Memory B cell (primary cell): ENCODE measurements at places on chromosomes 1 and 21.

- DNase-seq = no peak
Observed at GRCh38 chr1:44672254-44672955, 1.9 kb downstream of the TMEM53 start.

GRCh38 chr1:205493241-205494085, 11.0 kb upstream of the CDK18 start:
- DNase-seq = no peak

DNA sequence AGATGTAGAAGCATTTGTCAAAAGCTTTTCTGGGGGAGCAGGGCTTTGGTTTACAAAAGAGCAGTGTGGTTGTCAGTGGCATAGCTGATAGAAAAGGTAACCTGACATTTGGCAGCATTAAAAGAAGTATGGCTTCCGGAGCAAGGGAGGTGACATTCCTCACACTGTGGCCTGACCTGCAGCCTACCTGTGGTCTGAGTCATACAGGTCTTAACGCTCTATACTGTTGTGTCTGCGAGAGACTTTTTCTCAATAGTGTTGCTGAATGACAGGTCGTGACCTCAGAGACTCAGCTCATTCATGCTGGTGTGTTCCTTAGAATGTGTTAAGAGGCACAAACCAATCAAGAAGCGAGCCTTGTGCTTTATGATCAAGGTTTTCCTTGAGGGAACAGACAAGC, 19.3 kb downstream of the PHGDH start:
- no peak for DNase-seq

DNA sequence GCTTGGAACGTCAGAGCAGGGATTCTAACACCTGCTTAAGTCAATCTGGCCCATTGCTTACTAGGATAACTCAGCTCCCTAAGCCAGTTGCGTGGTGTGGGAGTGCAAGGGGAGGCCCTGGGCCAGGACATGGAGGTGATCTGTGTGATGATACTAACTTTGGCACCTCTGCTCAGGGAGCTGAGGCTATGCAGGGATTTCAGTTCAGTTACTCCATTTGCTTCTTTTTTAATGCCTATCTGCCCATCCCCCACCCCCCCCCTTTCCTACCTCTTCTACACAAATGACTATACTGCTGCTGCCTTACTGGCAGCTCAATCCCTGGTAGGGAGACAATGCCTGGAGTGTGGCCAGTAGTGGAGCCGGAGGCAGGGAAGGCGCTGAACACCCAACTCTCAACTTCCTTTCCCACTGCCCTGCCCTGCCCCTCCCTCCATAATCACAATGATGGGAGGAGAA, 19.5 kb downstream of the INKA2 start:
- no peak for DNase-seq

DNA sequence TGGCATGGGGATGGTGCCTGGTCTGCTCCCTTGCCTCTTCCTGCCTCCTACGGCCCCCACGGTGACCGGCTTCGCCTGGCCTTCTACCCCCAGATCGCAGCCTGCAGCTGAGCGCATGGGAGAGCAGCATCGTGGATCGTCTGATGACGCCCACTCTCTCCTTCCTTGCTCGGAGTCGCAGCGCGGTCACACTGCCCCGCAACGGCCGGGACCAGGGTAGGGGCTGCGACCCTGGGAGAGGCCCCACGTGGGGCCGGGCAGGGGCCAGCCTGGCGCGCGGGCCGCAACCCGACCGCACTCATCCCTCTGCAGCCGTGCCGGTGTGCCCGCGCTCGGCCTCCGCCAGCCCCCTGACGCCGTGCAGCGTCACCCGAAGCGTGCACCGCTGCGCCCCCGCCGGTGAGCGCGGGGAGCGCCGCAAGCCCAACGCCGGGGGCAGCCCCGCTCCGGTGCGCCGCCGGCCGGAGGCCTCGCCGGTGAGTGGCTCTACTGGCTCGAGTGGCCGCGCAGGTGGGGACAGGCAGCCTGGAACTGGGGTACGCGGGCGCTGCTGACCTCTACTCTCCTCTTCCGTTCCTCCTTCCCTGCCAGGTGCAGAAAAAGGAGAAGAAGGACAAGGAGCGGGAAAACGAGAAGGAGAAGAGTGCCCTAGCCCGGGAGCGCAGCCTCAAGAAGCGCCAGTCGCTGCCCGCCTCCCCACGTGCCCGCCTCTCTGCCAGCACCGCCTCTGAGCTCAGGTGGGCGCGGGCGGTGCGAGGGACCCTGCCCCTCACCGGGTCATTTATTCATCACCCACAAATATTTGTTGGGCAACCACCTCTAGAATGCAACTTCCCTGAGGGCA, 20.4 kb downstream of the MAP7D1 start:
- DNase-seq = no peak

- DNase-seq = no peak
Observed at GRCh38 chr1:29711582-29712283, 475.4 kb downstream of the PTPRU start.

DNA sequence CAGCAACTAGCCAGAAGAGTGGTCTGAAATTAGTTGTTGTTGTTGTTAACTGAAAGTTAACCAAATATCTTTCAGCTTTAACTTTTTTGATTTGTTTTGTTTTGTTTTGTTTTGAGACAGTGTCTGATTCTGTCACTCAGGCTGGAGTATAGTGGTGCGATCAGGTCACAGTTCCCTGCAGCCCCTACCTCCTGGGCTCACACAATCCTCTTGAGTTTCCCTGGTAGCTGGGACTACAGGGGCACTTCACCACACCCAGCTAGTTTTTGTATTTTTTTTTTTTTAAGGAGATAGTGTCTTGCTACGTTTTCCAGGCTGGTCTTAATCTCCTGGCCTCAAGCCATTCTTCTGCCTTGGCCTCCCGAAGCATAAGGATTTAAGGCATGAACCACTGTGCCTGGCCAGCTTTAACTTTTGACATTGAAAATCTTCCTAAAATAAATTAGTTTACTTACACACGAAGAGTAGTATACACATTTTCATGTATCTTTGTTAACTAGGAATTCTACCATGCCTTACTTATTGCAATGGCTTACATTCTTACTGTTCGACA, 45.0 kb downstream of the GNG12 start:
- no peak for DNase-seq

- peak; percentile 19 for DNase-seq
Observed at GRCh38 chr21:46605767-46606426, 1.0 kb upstream of the S100B start.

DNA sequence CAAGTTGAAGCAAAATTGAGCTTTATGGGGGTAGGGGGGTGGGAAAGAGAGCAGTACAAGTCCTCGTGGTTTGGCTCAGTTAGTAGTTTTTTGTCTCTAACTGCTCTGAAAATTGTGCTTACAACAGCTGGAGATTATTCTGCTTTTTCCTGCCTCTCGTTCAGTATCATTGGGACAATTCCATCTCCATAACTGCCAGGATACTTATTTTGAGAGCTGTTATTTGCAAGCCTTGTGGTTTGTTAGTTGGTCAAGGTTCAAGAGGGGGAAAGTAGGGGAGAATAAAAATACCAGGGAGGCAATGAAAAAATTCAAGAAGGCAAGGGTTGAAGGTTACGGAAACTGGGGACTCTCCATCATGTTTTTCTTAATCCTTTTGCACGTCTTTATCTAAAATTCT, 811.8 kb upstream of the ADGRL2 start:
- DNase-seq = no peak

DNA sequence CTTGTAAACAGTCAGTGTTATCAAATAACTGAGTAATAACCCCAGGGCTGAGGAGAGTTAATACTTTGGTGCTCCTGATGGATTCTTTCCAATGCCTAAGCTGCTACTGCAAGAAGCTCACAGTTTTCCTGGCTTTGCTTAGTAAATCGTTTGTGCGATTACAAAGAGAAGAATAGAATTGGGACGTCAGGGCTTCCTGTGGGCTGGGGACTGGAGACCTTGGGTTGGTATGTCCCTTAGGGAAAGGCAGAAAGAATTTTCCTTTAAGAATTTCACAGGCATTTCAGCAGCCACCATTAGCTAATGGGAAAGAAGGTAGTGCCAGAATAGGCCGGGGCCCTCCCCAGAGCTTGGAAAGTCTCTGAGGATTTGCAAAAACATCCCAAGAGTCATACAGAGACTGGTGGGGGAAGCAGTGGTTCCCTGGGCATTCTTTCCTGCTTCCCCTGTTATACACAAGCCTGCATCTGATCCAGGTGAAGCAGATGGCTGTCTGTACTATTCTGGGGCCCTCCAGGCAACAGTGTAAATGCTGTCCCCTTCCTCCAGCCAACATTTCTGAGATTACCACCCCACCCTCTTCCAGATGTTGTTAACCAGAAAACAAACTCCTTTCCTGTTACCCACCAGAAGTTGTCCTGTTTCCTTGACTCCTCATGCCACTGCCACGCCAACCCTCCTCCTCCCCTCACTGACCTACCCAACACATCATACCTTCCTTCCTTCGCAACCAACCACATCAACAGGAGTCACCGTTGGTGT, 40.2 kb downstream of the PLXNA2 start:
- no peak for DNase-seq

GRCh38 chr1:193685986-193686385, 499.6 kb upstream of the B3GALT2 start:
- no peak for DNase-seq

GRCh38 chr1:213989002-213989855, 1.5 kb downstream of the PROX1 start:
- no peak for DNase-seq

GRCh38 chr1:169891539-169891885, 2.2 kb downstream of the SCYL3 start:
- no peak for DNase-seq

GRCh38 chr1:40768146-40768990, 15.2 kb upstream of the KCNQ4 start:
- no peak for DNase-seq

- DNase-seq = no peak
Observed at GRCh38 chr1:102837551-102837950, 270.8 kb downstream of the COL11A1 start.

DNA sequence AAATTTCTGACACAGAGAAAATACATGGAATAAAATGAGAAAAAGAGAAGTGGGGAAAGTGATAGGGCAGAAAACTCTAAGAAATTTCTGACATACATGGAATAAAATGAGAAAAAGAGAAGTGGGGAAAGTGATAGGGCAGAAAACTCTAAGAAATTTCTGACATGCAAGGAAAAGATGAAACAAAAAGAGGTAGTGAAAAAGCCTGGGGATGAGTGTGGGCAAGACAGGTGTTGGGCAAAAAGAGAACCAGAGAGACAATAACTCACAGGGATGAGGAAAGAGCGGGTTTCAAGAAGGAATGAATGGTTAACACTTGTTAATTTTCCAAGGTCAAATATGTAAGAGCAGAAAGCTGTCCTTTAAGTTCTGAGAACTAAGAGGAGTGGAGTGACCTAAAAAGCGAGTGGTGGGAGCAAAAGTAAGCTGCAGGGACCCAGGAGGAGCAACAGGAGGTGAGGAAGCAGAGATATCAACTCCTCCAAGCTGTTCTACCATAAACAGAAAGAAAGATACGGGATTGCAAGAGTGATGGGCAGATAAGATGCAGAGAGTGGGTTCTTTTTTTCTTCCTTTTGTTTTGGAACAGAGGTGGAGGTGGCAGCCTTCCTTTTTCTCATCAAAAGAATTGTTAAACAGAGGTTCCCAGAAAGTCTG, 29.9 kb upstream of the EXO1 start:
- no peak for DNase-seq

DNA sequence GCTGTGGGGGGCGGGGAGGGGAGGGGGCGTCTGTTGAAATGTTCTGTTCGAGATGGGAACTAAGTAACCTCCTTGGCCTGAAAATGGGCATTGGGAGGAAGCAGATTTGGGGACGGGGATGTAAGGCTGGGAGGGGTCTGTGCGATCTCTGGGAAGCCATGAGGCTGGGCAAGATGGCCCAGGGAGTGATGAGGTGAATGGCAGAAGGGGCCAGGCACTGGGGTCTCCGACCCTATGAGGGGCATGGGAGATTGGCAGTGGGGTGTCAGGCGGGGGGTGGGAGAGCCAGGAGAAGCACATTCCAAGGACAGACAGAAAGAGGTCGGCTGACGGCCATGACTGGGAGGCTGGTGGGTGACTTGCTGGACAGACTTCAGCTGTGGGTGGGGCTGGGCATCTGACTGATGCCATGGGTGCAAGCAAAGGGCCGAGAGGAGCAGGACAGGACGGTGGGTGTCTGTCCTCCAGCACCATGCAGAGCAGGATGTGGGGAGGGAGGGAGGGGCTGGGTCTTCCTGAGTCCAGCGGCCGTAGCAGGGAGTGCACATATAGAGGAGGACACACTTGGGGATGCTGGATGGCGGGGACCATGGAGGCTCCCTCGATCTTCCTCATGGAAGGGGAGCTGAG, 30.0 kb upstream of the COL18A1 start:
- DNase-seq = no peak

GRCh38 chr1:75392278-75392677, 218.6 kb downstream of the SLC44A5 start:
- DNase-seq = no peak

GRCh38 chr1:177306019-177306415, 135.3 kb downstream of the BRINP2 start:
- DNase-seq = no peak

DNA sequence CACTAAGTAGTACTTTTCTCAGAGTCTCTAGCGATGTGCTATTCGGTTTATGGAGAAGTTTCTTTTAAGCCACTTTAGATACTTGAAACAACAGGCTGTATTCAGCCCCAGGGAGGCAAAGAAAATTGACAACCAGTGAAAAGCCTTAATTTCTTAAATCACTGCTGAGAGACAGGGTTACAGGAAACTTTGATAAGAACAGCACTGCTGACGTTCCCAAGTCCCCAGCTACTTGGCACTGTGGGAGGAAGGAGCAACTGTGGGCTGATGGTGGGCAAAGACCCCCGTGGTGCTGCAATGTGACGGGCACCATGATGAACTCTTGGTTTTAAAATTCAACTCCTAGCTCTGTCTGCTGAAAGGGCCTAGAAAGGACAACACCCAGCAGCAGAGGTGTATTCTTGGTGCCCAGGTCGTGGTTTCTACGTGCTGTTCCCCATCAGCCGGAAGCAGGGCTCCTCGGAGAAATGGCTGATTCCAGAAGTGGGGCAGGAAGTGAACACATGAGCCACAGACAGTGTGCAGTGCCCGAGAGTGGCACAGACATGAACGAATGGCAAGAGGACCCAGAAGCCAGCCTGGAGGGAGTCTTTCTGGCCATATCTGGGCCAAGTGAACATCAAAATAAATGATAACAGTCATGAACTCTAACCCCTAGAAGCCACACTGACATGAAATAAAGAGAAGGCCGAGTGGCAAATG, 5.3 kb downstream of the PTTG1IP start:
- DNase-seq = no peak

DNA sequence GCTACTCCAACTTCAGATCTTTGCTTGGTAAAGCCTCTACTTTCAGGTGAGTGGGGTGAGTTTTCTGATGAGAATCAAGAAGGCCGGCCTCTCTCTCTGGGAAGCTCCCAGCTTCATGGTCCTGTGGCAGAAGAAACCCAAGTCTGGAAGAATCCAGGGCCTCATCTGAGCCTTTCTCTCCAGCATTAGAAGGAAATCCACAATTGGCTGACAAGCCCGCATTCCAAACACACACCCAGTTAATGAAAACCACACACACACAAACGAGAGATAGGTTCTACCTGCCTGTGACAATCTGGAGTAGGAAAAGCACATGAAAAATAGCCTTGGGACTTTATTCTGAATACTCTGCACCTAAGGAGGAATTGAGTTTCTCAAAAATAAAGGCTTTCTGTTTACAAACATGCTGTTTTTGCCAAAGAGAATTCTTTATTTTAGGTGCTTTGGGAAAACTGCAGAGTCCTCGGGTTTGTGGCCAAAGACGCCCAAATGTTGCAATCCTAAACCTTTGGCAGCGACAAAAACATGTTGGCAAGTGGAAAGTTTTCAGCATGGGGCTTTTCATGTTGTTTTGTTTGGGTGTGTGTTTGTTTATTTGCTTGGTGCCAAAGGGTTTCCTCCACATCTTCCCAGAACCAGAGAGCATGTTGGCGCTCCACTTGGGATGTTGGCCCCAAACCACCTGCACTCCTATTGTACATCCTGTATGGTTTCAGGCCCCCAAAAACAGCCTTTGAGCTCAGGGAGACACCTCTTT, 216.2 kb downstream of the SETD4 start:
- DNase-seq = no peak
